ENCODE measurements at places on chromosomes 1 and 21.

- no peak for DNase-seq
Observed at GRCh38 chr1:84722794-84723193, 32.5 kb upstream of the SSX2IP start.

- no peak for DNase-seq
Observed at GRCh38 chr1:215133532-215133931, 51.0 kb downstream of the KCNK2 start.

DNA sequence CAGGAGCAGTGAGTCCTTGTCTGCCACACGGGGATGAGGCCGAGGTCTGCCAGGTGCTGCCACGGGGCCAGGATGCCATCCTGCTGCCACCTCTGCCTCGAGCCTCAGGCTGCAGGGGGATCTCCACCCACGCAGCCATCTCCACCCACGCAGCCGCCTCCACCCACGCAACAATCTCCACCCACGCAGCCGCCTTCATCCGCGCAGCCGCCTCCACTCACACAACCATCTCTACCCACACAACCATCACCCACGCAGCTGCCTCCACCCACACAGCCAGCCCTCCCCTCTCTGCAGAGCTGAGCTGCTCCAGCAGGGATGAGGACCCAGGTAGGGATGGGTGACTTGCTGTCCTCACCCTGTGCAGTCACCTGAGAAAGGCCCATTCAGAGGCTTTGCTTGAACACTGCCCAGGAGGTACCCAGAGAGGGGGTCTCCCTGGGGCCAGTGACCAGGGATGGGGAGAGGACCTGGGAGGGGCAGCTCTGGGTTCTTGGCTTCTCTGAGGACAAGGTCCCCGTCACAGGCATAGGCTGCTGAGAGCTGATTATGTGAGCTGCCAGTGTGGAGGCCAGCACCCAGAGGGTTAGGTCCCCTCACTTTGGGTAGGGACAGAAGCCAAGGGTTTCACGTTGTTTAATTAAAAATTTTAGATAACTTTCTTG, 46.6 kb upstream of the TTC34 start:
- DNase-seq, result no peak

DNA sequence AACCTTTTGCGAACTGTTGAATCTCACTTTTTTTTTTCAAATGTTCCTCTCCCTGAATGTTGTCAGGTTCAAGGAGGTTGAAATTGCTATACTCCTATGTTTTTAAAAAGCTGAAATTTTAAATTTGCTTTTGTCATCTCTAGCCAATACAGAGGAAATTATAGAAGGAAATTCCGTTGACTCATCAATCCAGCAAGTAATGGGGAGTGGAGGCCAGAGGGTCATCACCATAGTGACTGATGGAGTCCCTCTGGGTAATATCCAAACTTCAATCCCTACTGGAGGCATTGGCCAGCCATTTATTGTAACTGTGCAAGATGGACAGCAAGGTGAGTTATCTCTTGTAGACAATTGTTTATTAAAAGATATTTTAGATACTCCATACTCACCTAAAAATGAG, 36.3 kb downstream of the GABPB2 start:
- no peak for DNase-seq

DNA sequence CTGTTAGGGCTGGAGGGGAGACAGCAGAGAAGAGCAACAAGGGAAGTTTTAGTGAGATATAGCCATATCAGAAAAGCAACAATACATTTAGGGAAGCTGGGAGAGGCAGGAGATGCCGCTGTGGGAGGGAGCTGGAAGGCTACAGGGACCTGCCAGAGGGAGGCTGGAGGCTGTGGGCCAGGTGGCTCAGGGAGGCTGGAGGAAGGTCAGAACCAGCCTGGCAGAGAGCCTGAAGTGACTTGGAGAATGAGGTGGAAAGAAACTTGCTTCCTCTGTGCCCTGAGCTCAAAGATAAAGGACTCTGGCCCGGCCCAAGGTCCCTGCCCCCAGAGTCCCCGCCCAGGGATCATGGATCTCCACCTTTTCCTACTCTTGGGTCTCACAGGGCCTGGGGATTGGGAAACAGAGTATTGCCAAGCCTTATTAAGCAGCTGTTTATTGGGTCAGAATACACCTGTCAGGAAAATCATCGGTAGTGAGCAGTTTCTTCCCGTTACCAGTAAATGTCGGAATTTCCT, 85.9 kb downstream of the KIF26B start:
- no peak for DNase-seq

Measured in GM13976 (cell line).